Stimulated activated CD4-positive, alpha-beta T cell treated with anti-CD3 and anti-CD28 coated beads, Interleukin-15, amount 100 ng/mL, for 1 hour (primary cell): ENCODE measurements at places on chromosomes 1 and 21.

DNA sequence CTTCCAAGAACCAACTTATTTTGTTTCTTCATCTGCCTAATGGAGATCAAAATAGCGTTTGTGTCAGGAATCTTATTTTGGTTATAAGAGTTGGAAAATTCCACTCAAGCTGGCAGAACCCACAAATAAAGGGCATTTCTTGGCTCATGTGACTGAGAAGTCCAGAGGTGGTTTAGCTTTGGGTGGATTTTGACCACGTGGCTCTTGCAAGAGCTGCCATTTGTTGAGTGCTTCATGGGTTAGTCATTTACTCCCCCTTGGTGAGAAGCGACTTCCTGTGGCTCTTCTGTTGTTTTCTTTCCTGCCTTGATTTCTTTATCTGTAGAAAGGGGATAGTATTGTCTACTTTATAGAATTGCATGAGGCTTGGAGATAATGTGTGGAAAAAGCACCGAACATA is 9.5 kb upstream of the RNF186 start:
- DNase-seq: no peak

GRCh38 chr1:245466261-245466660 is 311.5 kb downstream of the KIF26B start:
- no peak for DNase-seq

- no peak for DNase-seq
Observed at GRCh38 chr1:217090060-217090911, 367.1 kb upstream of the ESRRG start.

GRCh38 chr1:229268505-229268904 is 2.4 kb upstream of the RAB4A start:
- no peak for DNase-seq

- no peak for DNase-seq
Observed at GRCh38 chr1:4745560-4745959, 91.2 kb downstream of the AJAP1 start.

GRCh38 chr21:36806103-36806502 is 107.2 kb downstream of the SIM2 start:
- DNase-seq: no peak

DNA sequence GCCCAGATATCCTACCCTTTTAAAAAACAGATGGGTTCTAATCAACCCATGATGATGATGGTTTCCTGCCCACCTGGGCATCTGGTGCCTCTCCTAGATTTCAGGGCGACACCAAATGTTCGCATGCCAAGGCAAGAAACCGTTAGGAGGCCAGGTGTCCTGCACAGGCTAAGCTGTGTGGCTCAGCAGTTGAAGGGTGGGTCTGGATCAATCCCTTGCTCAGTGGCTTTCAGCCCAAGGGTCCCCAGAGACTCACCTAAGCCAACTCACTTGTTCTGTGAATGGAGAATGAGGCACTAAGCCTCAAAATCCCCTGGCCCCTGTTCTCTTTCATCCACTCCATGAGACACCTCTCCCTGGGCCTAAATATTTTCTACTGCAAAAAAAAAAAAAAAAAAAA is 169.1 kb upstream of the EDN2 start:
- DNase-seq: no peak

DNA sequence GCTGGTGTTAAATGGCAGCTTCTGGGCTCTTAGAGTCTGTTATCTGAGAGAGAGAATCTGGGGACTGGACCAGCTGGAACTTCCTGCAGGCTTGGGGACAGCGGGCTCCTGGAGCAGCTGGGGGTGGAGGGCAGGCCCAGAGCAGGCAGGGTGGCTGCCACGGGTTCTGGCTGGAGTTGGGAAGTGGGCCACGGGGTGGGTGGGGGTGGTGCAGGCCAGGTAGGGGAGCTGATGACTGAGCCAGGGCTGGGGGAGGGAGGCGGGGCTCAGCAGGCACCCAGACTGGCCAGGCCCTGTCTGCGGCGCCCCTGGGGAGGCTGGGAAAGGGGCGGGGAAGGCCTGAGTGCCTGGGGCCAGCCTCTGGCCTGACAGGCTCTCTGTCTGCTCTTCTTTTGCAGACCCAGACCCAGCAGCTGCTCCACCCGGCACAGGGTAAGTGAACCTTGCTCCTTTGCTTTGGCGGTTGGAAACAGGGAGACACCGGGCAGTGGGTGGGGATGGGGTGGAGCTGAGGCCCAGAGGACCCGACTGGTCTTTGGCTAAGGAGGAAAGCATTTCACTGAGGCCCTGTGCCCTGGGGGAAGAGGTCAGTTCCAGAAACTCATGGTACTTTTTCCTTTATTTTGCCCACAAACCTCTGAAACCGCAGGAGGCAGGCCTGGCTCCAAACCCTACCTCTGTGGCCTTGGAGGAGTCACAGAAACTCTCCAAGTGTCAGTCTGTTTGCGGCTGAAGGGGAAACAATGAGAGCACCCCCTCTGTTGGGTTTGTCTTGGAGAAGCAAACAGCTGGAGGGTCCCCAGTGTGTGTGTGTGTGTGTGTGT is 48.8 kb downstream of the ARHGEF10L start:
- DNase-seq: no peak

GRCh38 chr1:35591211-35591610 is 18.1 kb downstream of the TFAP2E start:
- DNase-seq: no peak

- no peak for DNase-seq
Observed at GRCh38 chr1:226095286-226095685, 32.8 kb downstream of the H3-3A start.

DNA sequence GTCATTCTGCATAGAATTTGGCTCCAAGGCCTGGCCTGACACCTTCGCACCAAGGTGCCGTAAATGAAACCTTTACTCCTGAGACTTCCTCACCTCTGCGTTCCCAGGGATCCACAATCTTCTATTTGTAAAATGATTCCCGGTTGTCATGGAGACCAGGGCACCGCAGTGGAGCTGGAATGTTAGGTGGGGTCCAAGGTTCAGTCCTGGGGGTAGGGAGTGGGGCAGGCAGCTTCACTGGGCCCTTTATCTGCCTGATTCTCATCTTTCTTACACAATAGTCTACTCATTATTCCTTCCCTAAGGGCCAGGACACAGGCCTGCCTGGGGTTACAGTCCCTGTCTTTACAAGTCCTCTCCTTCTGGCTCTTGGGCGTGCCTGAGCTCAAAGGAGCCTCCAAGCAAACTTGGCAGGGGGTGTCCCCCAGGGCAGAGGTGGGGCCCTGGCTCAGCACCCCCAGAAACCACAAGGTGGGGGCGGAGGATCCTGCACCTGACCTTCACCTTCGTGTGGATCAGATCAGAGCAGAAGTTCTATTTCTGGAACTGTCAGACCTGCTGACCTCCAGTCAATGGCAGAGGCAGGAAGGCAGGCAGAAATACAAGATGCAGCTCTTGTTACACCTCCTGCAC is 51.1 kb downstream of the RIPK4 start:
- DNase-seq: no peak

DNA sequence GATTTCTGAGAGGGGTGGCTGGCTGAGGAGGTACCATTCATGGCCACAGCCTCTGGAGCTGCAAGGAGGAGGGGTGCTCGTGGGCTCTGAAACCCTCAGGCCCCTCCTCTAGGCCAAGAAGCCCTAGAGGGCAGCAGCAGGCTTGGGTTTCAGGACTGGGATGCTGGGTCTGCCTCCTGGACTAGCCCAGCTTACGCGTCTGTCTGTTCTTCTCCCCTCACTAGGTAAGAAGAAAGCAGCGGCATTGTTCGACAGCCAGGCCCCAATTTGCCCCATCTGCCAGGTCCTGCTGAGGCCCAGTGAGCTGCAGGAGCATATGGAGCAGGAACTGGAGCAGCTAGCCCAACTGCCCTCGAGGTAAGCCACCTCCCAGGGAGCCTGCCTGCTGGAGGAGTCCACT is 60.3 kb downstream of the TMEM53 start:
- DNase-seq: no peak

- no peak for DNase-seq
Observed at GRCh38 chr1:6206520-6206855, 569 bp downstream of the RNF207 start.

DNA sequence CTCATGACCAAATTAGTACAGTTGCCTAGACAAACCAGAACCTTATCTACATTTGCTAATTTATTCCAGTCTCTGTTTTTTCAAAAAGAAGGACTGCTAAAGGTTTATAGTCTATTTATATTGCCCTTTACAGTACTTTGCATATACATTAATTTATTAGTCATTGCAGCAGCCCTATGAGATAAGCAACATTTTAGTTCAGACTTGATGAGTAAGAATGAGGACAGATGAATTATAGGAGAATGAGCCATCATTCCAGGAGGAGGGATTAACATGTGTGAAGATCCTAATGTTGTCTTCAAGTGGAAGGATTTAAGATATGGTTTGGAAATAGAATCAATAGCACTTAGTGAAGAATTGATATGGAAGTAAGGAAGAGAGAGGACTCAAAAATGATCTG is 152.4 kb downstream of the KCTD3 start:
- no peak for DNase-seq

GRCh38 chr1:228089519-228090380 is 7.2 kb downstream of the ARF1 start:
- DNase-seq: no peak

GRCh38 chr1:200075938-200076546 is 48.5 kb downstream of the NR5A2 start:
- DNase-seq: no peak

DNA sequence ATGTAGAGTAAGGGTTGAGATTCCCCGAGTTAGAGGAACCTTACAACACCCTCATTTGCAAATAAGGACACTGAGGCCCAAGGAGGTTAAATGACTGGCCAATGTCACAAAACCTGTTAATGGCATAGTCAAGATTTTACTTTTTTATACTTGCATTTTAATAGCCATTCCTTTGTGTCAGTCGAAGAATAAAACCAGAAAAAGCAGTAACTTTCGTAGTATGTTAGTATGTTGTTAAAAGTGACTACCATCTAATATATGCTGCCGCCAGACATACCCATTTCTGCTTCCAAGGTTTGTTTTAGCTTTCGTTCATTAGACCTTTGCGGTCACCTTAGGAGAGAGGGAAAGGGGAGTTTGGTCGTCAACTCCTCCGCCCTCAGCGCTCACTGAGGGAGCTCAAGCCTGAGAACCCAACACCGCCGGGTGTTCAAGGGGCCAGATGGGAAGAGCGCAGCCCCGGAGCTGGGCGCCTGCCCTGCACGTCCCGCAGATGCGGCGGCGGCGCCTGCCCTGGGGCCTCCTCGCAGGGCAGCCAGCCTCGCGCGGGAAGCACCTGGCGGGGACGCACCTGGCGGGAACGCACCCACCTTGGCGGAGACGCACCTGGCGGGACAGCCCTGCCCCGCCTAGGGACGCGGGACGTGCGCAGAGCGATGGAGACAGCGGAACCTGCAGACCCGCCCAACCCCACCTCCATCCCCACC is 466 bp downstream of the VPS26C start:
- no peak for DNase-seq

GRCh38 chr1:204742676-204743251 is 57.2 kb upstream of the LRRN2 start:
- DNase-seq: no peak

DNA sequence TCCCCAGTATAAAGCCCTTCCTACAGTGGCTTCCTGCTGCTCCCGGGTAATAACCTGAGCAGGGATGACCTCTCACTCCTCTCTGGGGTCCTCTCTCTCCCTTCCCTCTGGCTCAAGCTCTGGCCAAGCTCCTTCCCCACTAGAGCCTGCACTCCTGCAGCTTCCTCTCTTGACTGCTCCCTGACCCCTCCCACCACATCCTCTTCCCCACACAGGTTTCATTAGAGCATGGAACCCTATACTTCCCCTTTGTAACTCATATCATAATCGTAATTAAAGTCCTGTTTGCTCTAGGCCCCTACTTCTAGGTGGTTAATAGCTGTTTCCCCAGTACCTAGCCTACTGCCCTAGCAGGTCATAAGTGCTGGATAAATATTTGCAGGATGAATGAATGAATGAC is 146.2 kb downstream of the C1orf21 start:
- no peak for DNase-seq

GRCh38 chr1:50972766-50973165 is 2.7 kb downstream of the CDKN2C start:
- no peak for DNase-seq

- DNase-seq: no peak
Observed at GRCh38 chr1:156623946-156624813, 5.0 kb downstream of the HAPLN2 start.

- DNase-seq: no peak
Observed at GRCh38 chr21:43686811-43687565, 27.6 kb downstream of the RRP1B start.

- DNase-seq: no peak
Observed at GRCh38 chr1:23964790-23965740, 5.4 kb downstream of the PNRC2 start.

DNA sequence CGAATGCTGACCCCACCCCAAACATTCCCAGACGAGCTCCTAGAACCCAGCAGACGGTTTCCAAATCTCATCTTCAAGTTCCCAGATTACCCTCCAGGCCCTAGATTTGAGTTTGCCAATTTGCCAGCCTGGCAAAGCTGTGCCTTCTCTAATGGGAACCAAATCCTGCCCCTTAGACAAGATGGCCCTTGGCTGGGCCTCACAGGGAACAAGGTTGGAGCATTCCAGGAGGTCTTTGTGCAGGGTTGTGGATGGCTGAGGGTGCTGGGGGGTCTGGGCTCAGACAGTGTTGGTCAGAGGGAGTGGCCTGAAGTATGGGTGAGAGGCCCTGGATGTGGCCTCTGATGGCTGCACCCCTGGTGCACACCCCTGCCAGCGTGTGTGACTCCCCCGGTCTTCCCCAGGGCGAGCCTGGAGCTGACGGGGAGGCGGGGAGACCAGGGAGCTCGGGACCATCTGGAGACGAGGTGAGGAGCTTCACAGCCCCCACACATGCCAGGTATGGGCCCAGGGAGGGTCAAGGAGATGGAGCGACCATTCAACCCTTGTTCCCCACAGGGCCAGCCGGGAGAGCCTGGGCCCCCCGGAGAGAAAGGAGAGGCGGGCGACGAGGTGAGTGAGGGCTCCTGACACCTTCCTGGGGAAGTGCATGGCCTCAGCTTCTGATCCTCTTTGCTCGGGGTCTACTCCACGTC is 10.2 kb downstream of the COL6A1 start:
- DNase-seq: no peak

GRCh38 chr1:44819608-44820327 is 11.4 kb downstream of the BTBD19 start:
- peak; percentile 65 for DNase-seq

DNA sequence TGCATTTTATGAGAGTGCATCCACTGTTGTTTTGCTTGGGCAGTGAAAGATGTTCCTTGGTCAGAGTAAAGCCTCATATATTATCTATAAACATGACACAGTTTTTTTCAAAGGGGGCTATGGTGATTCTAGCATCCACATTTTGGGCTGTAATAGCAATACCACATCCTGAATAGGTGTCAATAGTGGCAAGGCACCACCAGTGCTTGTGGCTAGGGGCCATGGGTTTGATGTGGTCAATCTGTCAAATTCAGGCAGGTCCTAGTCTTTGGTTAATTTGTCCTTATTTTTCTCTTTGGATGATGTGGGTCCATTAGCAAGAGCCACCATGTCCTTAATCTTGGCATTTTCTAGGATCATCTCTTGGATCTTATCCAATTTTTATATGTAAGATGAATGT is 13.1 kb downstream of the CD1E start:
- no peak for DNase-seq

DNA sequence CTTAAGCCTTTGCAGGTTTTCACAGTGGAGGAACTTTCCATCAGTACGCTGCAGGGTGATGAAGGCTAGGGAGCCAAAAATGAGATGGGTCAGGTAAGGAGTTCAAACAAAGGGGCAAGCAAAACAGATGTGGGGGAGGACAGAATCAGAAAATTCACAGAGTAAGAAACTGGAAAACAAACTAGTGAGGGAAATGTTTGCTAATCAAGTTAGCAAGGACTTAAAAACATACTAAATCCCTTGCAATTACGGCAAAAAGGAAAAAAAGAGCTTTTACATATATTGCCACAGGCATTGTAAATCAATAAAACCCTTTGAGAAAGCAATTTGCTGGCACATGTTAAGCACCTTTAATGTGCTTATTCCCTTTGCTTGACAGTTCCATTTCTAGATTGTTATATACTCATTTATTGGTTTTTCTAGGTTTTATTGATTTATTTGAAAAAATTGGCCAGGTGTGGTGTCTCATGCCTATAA is 45.8 kb upstream of the SERBP1 start:
- no peak for DNase-seq
